ENCODE measurements at places on chromosomes 2 and 18.

DNA sequence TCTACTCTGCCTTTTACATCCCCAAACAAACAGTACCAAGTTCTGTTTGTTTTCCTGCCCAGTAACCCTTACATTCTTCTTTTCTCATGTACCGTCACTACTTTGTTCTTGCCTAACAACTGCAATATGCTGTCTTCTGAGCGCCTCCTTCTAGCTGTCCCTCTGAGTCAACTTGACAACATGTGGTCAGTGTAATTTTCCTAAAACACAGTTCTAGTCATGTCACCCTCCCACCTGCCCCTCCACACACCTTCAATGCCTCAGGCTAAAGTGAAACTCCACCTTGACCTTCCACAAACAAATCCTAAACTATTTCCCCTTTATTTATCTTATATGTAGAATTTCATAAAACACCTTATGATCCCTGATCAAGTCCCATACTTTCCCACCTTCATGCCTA is 124.6 kb upstream of the CD302 start:
- no peak for DNase-seq

GRCh38 chr18:10047237-10047636 is 133.4 kb downstream of the VAPA start:
- no peak for DNase-seq

- DNase-seq, result no peak
These were observed 4.0 kb downstream of the SH3YL1 start for GRCh38 chr2:259789-260331.

GRCh38 chr18:74514860-74515495 is 18.8 kb downstream of the CNDP2 start:
- no peak for DNase-seq

DNA sequence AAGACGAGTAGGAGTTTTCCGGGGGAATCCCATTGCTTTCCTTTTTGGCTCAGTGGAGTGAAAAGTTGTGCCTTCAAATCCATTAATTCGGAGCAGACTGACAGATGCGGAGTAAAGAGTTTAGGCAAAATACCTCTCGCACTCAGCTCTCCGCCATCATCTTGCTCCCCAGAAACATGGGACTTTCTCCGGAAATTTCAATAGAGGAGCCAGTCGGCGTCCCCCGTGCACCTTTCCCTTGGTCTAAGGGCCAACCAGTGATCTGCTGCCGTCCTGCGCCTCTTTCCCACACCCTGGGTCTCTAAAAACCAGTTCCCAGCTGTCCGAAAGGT is 318 bp downstream of the TYW5 start:
- DNase-seq, result no peak

DNA sequence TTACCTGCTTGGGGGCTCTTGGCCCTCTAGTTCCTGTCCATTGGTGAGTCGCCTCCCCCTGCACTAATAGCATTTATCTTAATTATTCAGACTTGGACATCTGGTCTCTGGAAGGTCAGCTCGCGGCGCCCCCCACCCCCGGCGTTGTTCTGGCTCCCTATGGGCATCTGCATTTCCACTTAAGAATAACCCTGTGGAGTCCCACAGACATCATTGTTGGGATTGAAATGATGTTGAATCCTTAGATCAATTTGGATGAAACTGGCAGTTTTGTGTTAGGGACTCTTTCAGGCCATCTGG is 313.8 kb upstream of the HS6ST1 start:
- DNase-seq, result no peak

DNA sequence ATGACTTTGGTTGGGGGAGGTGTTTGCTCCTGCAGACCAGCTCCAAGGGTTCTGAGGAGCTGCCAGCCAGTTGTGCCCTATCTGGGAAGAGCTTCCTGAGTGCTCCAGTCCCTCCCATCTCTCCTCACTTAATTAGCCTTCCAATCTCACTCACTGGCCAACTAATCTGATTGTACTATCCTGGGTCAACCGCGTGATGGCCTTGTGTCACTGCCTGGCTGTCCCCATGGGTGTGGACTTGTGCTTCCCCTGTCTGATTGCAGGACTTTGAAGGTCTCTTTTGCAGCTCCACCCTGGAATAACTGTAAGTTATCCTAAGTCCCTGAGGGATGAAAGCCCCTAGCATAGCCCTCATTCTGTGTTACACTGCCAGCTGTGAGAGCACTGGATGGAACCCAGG is 65.0 kb downstream of the SLC4A5 start:
- no peak for DNase-seq

DNA sequence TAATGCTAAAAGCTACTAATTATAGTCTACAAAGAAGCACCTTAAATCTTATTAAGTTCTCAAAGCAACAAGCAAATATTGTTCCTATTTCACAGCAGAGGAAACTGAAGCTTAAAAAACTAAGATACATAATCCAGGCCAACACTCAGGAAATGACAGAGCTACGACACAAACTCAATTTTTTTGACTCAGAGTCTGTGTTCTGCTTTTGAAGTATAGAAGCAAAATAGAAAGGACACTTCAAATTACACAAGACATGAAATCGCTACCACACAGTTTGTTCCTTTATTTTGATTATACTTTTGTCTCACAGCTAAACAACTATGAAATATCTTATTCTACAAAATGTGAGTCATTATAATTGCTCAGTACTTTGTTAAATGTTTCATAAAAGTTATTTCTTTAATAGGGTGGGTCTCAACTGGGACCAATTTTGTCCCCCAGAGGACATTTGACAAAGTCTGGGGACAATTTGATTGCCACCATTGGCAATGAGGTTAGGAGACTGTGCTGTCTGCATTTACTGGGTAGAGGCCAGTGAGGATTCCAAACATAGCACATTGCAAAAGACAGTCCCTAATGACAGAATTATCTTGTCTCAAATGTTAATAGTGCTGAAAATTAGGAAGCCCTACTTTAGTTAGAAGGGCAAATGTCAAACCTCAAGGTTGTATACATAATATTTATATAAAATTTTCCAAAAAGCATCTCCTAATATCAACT is 101.5 kb upstream of the GRB14 start:
- no peak for DNase-seq

GRCh38 chr2:41605311-41605710 is 442.5 kb upstream of the PKDCC start:
- DNase-seq, result no peak

- DNase-seq, result no peak
These were observed 41.0 kb downstream of the BIN1 start for GRCh38 chr2:127065940-127066318.

All from hippocampal formation (tissue), 2 donors.